Cerebellum (tissue), 4 donors: ENCODE measurements at places on chromosomes 11 and 22. TPM values are rescaled to one million over a fixed set of nuclear protein-coding genes. Genes with fewer than 3 reads are reported as not detected.

GRCh38 chr11:121567995-121568394, 115.2 kb upstream of the SORL1-AS1 start:
- DNase-seq = no peak

Gene BDNF
- total RNA-seq = 1.5 TPM

Gene KRTAP5-10
- total RNA-seq = not detected

Gene PKP3
- 0.73 TPM for total RNA-seq

DNA sequence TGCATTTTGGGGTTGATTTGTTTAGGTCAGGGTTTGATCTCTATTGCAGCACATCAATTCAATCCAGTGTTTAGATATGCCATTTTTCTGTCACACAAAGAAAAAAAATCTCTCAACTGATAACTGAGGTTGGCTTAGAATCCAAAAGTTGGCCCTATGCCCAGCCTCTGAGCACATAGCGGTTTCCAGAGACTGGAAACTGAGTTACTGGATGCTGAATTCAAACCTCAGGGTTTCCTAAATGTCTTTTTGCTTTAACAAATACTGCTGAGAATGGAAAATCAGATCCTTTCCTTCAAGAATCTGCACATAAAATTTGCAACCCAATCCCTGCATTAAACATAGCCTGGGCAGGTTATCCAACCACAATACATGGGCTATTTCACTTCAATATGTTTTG, 4.0 kb downstream of the P4HA3 start:
- peak; percentile 36 for DNase-seq

GRCh38 chr11:111409915-111410314, 30.8 kb upstream of the POU2AF1 start:
- DNase-seq = no peak

DNA sequence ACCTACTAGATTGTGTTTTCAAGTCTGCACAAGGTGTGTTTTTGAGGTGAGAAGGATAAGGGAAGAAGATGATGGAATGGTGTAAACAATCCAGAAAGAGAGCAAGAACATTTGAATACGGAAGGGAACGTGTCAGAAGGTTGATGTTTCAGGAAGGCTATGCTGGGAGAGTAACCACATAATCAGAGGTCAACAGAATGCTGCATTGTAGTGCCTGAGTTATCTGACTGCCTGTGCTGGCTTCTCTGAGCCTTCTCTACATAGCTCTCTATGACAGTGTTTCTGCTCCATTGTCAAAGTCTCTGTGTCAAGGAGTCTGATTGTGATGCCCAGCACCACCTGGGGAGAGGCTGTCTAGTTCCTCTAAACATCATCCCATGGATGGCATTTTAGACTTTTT, 74.1 kb downstream of the CYB5R2 start:
- no peak for DNase-seq

DNA sequence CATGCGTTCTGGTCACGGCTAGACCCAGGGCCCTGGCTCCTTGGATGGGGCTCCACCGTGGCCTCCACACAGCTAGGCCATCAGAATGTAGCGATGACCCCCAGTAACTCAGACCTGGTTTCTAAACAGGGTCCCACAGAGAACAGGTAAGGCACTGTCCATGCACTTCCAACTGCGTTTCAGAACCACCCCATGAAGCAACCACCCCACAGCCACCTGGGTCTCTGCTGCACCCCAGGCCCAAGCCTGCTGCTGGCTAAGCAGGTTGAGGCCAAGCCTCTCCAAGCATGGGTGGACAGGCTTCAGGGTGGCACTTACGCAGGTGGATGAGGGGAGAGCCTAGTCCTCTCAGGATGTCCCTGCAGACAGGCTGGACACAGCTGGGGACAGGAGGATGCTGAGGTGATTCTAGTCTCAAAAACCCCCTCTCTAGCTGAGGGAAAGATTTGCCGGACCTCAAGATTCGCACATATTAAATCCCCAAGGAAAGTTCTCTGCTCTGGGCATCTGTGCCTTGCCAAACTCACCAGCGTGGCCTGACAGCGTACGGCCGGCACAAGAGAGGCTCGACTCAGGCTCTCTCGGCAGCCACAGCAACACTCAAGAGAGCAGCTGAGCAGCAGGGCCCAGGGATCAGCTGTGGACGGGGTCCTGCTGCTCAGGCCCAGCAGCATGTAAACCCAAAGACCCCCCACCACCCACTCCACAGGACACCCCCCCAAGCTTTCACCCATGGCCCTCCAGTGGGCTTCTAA, 141.6 kb downstream of the CRYBB2 start:
- DNase-seq = no peak

GRCh38 chr11:20277014-20277413, 86.5 kb upstream of the HTATIP2 start:
- DNase-seq = no peak

GRCh38 chr11:64858467-64859263, 14.2 kb upstream of the CDC42BPG start:
- DNase-seq = no peak

DNA sequence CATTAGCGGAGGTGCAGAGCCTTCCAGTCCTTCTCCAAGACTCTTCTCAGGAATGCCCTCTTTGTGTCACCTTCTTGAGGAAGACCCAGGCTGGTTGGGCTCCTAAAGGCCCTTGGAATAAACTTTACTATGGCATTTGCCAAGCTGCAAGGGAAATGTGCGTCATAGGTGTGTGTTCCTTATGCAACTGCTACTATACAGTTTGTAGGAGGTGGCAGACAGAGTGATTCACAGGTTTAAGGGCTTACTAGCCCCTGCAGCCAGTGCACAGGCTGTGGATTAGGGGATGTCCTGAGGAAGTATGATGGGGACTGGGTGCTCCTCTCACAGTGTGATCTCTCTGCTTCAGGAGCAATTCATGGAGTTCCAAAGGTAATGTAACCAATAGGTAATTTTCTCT, 74.6 kb downstream of the TENM4 start:
- DNase-seq = no peak

GRCh38 chr22:17629173-17629489, 582 bp upstream of the ATP6V1E1 start:
- DNase-seq = no peak

Gene MMP8
- 0.09 TPM for total RNA-seq

DNA sequence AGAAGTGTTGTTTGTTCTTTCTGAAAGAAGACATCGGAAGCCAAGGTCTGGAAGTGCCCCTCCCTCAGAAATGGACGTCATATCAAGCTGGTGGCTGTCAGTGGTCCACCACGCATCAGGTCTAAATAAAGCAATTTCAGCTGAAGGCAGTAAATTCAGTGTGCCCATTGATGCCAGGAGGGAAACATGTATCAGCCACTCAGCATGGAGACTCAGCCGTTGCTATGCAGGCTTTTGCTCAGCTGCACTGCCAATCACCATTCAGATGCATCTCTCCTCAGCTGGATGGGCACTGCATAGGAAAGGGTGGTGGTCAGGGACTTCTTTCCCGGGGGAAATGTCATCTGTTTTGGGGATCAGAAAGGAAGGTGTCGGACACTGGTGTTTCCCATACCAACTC, 878.2 kb downstream of the NTM start:
- DNase-seq = peak; percentile 63

Gene OR52E5
- not detected for total RNA-seq

Gene PHETA2
- 1.8 TPM for total RNA-seq

DNA sequence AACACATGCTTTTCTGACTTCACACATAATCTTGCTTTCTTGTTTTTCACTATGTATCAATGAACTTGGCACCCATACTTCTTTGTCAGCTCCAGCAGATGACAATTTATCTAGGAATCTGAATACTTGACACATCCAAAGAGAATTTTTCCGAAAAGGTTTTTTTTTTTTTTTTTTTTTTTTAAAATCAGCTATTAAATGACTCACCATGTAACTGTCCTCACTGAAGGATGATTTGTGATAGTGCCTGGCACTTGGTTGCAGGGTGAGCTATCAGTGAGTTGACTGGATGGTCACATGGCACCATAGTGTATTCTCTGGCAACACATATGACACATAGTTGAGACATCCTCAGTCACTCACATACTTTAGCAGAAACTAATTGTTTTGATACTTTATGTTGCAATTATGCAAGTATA, 133.4 kb upstream of the E2F8 start:
- no peak for DNase-seq

DNA sequence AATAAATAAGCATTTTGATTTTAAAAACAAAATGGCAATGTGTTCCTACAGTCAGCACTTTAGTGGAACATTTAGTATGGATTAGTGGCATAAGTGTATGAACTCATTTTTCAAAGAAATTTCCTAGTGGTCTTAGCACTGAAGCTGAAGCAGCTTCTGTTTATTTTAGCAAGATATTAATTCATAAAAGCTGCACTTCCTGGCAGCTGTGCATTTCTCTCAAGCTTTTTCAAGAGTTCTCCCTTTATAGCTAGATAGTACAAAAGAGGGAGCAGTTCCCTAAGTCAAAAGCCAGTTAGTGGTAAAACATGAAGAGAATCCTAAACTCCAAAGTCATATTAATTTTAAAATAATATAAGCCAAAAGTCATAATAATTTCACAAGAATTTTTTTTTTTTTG, 1036.0 kb upstream of the CCDC90B start:
- DNase-seq = no peak

GRCh38 chr11:93132836-93133235, 65.0 kb downstream of the SLC36A4 start:
- no peak for DNase-seq

Gene TRIM6
- 0.27 TPM for total RNA-seq
